Prostate gland (tissue), 2 donors: ENCODE measurements at places on chromosomes 13 and 19. TPM values are rescaled to one million over a fixed set of nuclear protein-coding genes. Genes with fewer than 3 reads are reported as not detected.

DNA sequence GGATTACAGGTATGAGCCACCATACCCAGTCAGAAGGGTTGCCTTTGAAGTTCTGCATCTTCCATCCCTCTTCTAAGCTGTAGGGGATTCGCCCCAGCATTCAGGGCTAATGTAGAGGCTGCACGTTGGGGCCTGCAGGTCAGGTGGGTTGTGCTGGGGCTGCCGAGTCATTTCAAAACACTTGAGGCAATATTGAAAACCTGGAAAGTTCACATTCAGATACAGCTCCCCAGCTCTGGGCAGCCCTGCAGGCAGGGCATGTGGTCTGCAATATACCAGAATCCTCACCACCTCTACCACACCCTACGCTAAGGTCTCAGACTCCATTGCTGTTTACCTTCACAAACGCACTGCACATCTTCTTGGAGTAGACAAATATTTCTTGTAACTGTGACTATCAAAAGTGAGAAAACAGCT is 24.6 kb downstream of the CCNE1 start:
- H3K27ac ChIP-seq: no peak overlapping the region
- H3K27me3 ChIP-seq: no peaks in the 10 kb centered on the region
- H3K36me3 ChIP-seq: no peaks in the 10 kb centered on the region
- H3K4me3 ChIP-seq: no peak overlapping the region
- no peaks in the 10 kb centered on the region for H3K4me1 ChIP-seq
- DNase-seq: no peak

- H3K27me3 ChIP-seq: no peaks in the 10 kb centered on the region
- no peaks in the 10 kb centered on the region for H3K4me1 ChIP-seq
Measured at GRCh38 chr19:36252047-36252446, 37.1 kb downstream of the ZNF146 start.

- DNase-seq: no peak
- H3K27ac ChIP-seq: no peak overlapping the region
- H3K27me3 ChIP-seq: no peaks in the 10 kb centered on the region
- no peaks in the 10 kb centered on the region for H3K4me1 ChIP-seq
- H3K4me3 ChIP-seq: no peak overlapping the region
Measured at GRCh38 chr13:97238883-97239282, 16.8 kb downstream of the MBNL2 start.

DNA sequence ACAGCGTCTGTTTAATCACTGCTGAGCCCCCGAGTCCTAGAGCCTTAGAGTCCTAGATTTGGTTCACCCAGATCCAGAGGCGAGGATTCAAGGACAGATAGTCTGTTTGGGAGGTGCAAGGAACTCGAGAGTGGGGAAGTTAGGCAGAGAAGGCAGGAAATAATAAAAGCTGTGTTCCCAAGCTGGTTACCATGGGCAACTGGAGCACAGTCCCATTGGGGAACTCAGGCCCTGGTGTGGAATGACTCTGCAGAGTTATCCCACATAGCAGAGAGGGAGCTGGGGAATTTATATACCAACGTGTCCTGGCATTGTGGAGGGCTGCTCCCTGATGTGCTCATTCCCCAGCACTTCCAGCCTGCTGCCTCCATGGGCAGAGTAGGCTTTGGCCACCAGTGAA is 9.7 kb downstream of the IGSF23 start:
- H3K4me1 ChIP-seq: no peaks in the 10 kb centered on the region
- H3K27ac ChIP-seq: no peak overlapping the region
- H3K4me3 ChIP-seq: no peak overlapping the region
- H3K36me3 ChIP-seq: no peaks in the 10 kb centered on the region
- DNase-seq: no peak

GRCh38 chr13:27573265-27573664 is 47.1 kb downstream of the LNX2 start:
- no peaks in the 10 kb centered on the region for H3K36me3 ChIP-seq
- no peaks in the 10 kb centered on the region for H3K4me1 ChIP-seq
- no peak overlapping the region for H3K27ac ChIP-seq
- no peak for DNase-seq

GRCh38 chr19:40686882-40687524 is 3.4 kb downstream of the NUMBL start:
- H3K4me3 ChIP-seq: no peak overlapping the region
- no peak for DNase-seq
- H3K36me3 ChIP-seq: no peaks in the 10 kb centered on the region
- no peaks in the 10 kb centered on the region for H3K27me3 ChIP-seq

DNA sequence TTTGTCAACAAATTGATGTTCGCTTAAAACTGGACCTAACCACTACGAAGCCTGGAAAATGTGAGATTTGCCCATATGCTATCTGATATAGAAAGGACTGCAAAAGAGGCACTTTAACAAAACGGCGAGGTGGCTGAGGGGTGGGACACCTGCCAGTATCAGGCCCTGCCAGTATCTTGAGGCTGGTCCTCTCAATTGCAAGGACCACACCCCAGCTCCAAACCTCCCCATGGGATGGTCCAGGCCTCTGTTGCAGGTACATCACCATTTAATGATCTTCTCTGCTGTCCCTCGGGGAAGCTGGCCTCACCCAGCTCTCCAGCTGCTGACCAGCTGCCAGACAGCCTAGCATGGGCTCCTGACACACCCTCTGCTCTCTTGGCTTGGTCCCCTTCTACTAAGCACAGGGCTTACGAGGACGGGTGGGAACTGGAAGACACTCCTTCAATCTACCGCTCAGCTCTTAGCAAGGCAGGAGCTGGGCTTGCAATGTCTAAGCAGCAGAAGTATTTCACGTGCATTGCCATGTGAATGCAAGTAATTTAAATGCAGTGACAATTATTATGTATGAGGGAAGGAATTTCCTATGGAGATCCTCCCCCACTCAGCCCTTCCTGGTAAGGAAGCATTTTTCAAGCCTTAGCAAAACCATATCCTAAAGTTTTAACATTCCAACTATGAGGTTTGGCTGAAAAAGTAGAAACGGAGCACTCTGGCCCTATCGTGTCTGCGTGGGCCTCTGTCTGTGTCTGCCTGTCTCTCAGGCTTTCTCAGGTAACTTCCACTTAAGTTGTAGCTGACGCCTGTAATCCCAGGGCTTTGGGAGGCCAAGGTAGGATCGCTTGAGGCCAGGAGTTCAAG is 63.9 kb downstream of the LATS2 start:
- no peak overlapping the region for H3K27ac ChIP-seq
- H3K4me1 ChIP-seq: no peaks in the 10 kb centered on the region
- no peaks in the 10 kb centered on the region for H3K36me3 ChIP-seq

DNA sequence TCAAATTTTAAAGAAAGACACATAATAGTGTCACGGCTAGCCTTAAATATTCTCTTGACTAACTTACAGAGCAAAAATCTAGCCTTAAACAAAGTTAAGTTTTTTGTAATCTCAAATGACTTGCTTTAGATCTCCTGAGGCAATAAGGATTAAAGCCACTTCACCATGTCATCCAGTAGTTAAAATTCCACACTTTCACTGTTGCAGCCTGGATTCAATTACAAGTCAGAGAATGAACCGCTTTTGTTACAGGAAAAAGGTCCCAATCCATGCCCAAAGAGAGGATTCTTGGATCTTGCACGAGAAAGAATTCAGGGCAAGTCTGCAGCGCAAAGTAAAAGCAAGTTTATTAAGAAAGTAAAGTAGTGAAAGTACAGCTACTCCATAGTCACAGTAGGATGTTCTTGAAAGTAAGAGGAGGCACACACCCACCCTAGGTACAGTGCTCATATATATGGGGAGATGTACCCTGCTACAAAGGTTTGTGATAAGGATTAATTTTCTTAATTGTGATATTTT is 34.6 kb upstream of the CD177 start:
- no peaks in the 10 kb centered on the region for H3K27me3 ChIP-seq
- H3K36me3 ChIP-seq: no peaks in the 10 kb centered on the region
- H3K4me1 ChIP-seq: no peaks in the 10 kb centered on the region
- no peak overlapping the region for H3K27ac ChIP-seq

DNA sequence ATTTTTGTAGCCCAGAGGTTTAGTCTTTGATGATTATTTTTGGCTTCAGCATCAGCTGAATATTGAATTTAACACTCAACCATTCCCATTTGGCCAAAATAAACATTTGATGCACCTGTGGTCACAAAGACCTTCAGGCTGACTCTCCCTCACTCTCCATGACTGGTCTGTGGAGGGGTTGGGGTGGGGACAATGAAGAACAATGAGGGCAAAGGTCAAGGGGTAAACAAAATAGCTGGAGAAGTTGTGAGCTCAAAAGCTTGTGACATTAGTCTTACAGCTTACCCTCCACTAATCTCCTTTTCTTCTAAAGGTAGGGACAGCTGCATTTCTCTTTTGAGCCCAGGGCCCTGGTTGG is 86.9 kb downstream of the SLC15A1 start:
- DNase-seq: no peak
- H3K36me3 ChIP-seq: no peaks in the 10 kb centered on the region
- H3K27ac ChIP-seq: no peak overlapping the region
- no peak overlapping the region for H3K4me3 ChIP-seq

DNA sequence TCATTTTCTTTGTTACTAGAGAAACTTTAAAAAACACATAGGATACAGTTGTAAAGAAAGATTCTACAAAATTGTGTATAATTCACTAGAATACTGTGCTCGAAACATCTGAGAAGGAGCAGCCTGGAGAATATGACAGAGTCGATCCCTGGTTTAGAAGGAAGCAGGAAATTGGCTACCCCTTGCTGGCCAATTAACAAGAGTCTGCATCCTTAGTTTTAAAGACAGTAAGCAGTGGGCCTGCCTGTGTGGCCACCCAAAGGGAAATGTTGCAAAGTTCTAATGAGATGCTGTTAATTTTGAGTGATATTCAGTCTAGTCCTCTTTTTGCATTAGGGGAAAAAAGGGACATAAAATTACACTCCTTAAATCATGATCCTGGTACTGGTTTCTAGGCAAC is 988.6 kb downstream of the PCDH17 start:
- no peaks in the 10 kb centered on the region for H3K36me3 ChIP-seq
- H3K27ac ChIP-seq: no peak overlapping the region
- no peaks in the 10 kb centered on the region for H3K27me3 ChIP-seq
- no peak for DNase-seq
- no peak overlapping the region for H3K4me3 ChIP-seq

ZNF99 gene
- total RNA-seq: not detected

- DNase-seq: no peak
- no peaks in the 10 kb centered on the region for H3K36me3 ChIP-seq
- H3K4me3 ChIP-seq: no peak overlapping the region
- no peaks in the 10 kb centered on the region for H3K27me3 ChIP-seq
- no peaks in the 10 kb centered on the region for H3K4me1 ChIP-seq
Measured at GRCh38 chr19:16779539-16780163, 49.5 kb upstream of the SIN3B start.

FXYD1 gene
- total RNA-seq: 30.6 TPM

RFX1 gene
- total RNA-seq: 12.7 TPM

DNA sequence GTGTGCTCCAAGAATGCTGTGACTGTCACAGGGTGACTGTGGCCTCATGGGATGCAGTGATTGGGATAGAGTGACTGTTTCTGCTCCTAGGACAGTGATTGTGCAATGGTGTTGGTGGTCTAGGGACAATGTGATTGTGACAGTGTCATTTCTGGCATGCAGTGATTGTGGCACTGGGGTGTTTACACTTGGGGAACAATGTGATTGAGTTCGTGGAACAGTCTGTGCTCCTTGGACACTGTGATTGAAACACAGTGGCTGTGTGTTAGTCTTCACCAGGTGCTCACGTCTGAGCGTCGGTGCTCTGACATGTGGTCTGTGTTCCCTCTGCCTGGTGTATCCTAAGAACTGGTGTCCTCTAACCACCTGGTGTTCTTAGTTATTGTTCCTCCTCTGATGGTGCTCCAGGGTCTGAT is 1.7 kb downstream of the PDE4A start:
- no peaks in the 10 kb centered on the region for H3K36me3 ChIP-seq
- H3K27me3 ChIP-seq: peaks cover 30% of the 10 kb centered on the region
- peaks cover 13% of the 10 kb centered on the region for H3K4me1 ChIP-seq
- DNase-seq: no peak
- no peak overlapping the region for H3K27ac ChIP-seq
- H3K4me3 ChIP-seq: no peak overlapping the region
